ENCODE measurements at places on chromosomes 5 and 9.

DNA sequence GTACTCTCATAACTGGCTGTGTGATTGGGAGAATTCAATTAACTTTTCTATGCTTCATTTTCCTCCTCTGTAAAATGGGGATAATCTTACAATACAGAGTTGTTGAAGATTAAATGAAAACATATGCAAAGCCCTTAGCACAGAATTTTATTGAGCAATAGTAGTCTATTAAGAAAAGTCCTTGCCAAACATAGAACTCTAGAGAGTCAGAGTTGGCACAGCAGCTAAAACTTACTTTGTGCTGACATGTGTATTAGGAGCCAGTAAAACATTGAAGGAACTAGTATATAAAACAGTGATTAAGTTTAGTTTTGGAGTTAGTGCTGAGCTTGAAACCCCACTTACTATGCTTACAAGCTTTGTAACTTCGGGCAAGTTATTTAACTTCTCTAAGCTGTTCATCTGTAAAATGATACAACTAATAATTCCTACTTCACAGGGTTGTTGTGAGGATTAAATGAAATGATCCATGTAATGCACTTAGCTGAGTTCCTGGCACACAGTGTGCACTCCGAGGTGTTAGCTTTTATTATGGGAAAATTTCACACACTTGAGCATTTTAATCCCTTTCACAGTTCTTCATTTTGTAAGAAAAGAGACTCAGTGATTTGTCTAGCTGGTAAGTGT is 20.0 kb upstream of the GRIN3A start:
- no peak for DNase-seq

- DNase-seq = no peak
Observed at GRCh38 chr5:565782-566440, 41.7 kb upstream of the SLC9A3 start.

DNA sequence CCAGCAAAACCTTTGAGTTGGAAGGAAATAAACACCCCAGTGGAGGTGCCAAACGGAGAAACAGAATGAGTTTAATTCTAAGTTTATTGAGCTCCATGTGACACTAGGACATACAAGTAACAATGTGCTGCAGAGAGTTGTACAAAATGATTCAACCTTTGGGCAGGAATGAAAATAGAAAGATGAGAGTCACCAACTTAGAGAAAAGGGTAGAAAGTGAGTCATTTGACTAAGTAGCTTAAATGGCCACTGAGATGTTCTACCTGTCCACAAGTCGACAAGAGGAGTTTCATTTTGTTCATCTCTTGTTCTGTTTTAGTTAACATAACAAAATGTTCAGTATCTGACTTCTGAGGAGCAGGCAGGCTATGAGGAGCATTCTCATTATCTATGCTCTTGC is 284.7 kb downstream of the NR2F1-AS1 start:
- DNase-seq = no peak

GRCh38 chr9:124562328-124562727 is 55.1 kb upstream of the NR5A1 start:
- DNase-seq = no peak

- peak; percentile 90 for DNase-seq
Observed at GRCh38 chr5:151770383-151771258, 1.1 kb upstream of the G3BP1 start.

DNA sequence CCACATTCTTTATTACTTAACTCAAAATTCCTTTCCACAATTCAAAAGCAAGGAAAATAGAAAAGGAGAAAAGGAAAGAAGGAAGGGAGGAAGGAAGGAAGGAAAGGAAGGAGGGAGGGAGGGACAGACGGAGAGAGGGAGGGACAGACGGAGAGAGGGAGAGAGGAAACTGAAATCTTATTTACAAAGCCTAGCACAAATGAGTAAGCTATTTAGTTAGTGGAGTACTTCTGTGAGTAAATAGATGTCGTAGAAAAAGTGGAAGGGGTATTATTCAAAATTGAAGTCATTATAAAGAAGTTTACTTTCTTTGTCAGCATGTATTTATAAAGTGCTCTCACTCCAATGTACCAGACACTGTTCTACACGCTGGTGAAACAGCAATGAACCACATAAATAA is 177.9 kb downstream of the CETN3 start:
- DNase-seq = no peak

- DNase-seq = no peak
Observed at GRCh38 chr5:127079994-127080491, 6.7 kb upstream of the C5orf63 start.

DNA sequence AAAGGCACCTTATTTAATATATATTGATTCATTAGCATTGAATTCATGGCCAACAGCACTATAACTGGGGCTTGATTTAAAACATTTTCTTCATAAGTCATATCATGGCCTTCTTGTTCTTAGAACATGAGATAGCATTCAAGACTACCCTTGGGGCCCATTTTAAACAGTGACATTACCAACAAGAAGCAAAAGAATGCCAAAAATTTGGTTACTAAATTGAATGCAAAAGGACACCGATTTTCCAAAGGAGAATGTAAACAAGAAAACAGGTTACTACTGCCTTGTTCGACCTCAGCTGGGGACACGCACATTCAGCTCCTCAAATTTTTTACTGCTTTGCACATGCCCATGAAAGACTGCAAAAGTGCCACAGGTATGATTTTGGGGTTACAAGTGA is 219.4 kb upstream of the TLE4 start:
- DNase-seq = no peak

Data from coronary artery (tissue), 2 donors.